ENCODE measurements at places on chromosomes 2 and 18. TPM values are rescaled to one million over a fixed set of nuclear protein-coding genes. Genes with fewer than 3 reads are reported as not detected.

GRCh38 chr2:71100195-71100964, 29.6 kb downstream of the MCEE start:
- DNase-seq, result peak; percentile 66

- DNase-seq, result no peak
Observed at GRCh38 chr18:65746936-65747335, 3.9 kb upstream of the CDH7 start.

DNA sequence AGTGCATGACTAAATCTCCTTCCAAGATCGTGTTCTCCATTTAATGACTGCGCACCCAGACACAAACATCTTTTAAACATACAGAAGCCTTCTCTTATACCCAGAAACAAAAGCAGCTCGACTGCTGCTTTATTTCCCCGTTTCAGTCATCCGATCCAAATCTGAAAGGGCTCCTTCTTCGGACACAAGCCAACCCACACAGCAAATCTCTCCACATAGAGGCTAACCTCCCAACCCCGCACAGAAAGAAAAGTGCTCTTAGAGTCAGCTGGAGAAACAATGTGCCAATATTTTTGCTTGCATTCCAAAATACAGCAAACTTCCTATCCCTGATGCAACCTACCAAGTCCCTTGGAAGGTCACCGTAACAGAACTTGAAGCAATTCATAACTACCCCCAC, 29.1 kb downstream of the GAREM1 start:
- no peak for DNase-seq

DNA sequence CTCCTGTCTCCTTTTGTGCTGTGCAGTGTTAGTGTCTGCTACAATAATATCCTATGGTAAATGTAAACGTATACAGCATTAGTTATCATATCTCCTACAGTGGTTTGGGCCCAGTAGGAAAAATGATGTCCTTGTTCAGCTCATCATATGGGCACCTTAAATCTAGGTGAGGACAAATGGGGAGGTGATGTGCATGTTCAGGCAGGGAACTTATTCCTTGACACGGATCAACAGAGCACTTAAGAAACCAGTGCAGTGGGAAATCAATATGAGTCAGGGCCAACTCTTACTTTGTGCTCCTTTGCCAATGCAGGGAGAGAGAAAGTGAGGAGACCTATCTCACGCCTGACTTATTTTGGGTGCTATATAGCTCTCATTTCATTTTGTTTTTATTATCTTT, 76.4 kb downstream of the KLHL14 start:
- no peak for DNase-seq

DNA sequence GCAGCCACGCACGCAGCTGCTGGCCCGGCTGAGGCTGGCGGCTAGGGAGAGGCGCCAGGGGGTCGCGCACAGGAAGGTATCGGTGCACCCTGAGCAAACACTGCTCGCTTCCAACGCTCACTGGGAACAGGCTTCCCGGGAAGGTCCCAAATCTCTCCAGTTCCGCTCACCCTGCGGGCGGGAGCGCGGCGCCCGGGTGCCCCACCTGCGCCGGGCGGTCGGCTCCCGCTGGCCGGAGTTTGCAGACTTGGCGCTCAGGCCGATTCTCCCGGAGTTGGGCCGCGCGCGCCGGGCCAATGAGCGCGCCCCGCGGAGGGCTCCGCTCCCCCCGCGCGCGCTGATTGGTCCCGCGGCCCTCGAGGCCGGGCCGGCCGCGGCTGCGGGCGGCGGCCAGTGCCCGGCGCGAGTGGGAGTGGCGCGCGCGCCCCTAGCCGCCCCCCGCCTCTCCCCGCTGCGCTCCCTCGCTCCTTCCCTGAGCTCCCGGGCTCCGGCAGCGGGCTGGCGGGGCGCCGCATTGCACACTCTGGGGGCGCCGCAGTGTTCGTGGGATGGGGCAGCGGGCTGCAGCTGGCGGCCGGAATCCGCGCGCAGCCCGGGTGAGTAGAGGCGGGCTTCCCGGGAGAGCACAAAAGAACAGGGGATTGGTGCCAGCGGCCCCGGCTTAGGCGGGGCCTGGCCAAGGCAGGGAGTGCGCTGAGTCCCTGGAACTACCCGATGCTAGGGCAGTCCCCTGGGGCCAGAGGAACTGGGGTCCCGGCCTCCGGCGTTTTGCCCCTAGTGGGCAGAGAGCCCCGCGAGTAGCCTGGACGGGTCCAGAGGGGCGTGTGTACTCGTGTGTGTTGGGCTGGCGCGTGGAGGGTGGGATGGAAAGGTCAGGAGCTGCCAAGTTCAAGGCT, at the start of gene LYPD6:
Gene LYPD6, plus strand, starts transcription at position 461 of the 896 bp plus-strand sequence. CDS start 107,122 bp downstream, outside the sequence.
- peak; percentile 76 for DNase-seq

FAM237A gene
- not detected for total RNA-seq

FN1 gene
- 3,760 TPM for total RNA-seq

GRCh38 chr2:136238286-136239078, 120.5 kb upstream of the CXCR4 start:
- DNase-seq, result peak; percentile 89

LRRC30 gene
- not detected for total RNA-seq

GRCh38 chr2:134269972-134270735, 16.3 kb downstream of the MGAT5 start:
- DNase-seq, result no peak

- no peak for DNase-seq
Observed at GRCh38 chr2:26246818-26247217, 2.1 kb downstream of the HADHB start.

DNA sequence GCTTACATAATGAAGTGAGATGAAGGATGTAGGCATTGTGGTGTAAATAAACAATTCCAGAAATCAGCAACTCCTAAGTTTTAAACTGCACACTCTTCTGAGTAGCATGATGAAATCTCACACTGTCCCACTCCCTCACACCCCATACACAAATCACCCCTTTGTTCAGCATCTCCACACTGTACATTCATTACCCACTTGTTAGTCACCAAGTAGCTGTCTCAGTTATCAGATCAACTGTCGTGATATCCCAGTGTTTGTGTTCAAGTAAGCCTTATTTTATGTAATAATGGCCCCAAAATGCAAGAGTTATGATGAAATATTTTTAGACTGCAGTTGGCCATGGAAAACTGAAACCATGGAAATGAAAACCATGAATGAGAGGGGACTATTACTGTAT, 135.7 kb downstream of the GRB14 start:
- no peak for DNase-seq

DNA sequence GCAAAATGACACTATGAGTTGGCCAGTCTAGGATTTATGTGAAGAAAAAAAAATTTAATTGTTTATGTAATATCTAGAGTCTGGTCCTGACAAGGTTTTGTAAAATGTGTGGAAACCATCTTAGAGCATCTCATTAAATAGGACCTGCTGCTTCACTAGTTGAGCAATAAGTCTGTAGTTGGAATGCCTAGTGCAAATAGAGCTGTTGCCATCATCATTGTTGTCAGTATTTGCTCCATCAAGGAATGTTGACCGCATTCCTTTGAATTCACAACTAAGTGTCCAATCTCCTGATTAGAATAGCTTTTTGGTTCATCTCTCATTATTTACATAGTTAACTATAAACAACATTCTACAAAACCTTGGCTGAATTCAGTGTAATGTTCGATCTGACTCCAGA, 32.2 kb upstream of the RPE start:
- no peak for DNase-seq

DNA sequence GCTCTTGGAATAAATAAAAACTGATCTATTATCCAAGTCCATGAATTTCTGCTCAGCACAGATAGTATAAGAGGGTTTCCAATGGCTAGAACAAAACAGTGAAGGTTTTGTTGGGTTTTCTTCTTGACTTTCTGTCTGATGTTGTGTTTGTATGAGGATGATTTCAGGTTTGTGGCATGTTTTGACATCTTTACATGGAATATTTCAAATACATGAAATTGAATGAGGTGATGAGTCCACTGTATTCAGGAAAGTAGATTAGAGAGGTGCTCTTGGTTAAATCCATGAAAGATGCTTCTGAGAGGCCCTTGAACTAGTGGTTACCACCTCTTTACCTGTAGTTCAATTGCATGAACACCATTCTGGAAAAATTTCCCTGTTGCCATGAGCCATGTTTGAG, 84.3 kb downstream of the RAPGEF4 start:
- DNase-seq, result no peak

CCDC195 gene
- total RNA-seq, result not detected

GRCh38 chr2:240269886-240270285, 129.4 kb upstream of the OTOS start:
- no peak for DNase-seq

C2orf66 gene
- 0.27 TPM for total RNA-seq

Data from endothelial cell of umbilical vein (primary cell).